ENCODE measurements at places on chromosomes 16 and 17.

- DNase-seq, result no peak
These were observed 16.2 kb upstream of the HAS3 start for GRCh38 chr16:69089091-69089910.

DNA sequence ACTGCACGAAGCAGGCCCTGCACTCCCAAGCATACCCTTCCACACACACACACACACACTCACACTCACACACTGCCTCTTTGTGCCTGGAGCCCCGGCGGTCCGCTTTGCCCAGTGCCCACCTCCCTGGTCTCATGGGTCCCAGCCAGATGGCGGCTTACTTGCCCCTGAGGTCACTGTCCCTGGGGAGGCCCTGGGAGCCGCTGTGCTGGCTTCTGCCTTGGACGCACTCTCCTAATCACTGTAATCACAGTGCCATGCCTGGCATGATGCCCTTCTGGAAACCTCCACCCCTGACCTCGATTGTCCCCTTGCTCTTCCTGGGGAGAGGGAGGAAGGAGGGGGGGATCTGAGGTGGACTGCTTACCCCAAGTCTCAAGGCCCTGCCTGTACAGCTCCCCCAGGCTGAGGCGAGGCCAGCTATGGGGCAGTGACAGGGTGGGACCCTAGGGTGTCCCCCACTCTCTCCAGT is 36.0 kb downstream of the ARHGAP23 start:
- DNase-seq, result no peak

GRCh38 chr17:66364990-66365490 is 62.6 kb downstream of the PRKCA start:
- DNase-seq, result no peak

- DNase-seq, result no peak
These were observed 1.7 kb downstream of the MLST8 start for GRCh38 chr16:2206780-2207433.

- DNase-seq, result no peak
These were observed 42.4 kb upstream of the SLC38A10 start for GRCh38 chr17:81337476-81337879.

DNA sequence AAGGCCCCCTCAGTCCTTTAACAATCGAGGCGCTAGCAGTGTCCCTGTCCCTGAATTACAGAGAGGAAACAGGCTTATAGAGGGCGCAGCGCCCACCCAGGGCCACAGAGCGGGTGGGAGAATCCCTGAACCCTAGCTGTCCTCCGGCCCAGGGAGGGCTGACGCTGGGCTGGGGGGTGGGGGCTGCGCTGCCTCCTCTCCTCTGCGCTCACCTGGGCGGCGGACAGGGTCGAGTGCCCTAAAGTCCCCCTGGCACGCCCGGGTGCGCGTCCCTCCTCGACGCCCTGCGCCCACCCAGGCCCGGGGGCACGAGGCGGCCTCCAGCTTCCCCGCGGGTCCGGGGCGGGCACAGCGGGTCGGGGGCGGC is 200.4 kb upstream of the N4BP1 start:
- DNase-seq, result no peak

DNA sequence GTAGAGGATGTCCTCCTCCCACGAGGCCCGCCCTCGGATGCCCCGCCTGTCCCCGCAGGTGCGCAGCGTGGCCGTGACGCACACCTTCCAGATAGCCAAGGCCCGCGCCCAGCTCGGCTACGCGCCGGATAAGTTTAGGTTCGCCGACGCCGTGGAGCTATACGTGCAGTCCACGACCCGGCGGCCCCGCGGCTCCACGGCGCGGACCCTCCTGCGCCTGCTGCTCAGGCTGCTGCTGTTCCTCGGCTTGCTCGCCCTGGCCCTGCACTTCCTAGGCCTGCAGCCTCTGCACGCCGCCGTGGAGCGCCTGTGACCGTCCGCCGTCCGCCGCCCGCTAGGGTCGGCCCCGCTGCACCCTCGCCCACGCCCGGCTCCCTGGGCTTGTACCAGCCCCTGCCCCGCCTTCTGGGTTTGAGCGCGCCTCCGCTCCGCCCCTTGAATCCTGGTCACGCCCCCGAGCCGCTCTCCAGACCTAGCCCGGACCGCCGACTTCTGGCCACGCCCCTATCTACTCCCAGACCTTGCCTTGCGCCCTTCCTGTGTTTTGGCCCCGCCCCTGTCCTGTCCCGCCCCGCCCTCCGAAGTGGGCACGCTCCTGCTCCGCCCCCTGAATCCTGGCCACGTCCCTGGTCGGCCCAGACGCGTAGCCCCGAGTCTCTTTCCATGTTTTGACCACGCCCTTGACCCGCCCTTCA is 15.8 kb upstream of the EEF2K start:
- peak; percentile 99 for DNase-seq

- DNase-seq, result no peak
These were observed 228.2 kb upstream of the GSE1 start for GRCh38 chr16:85384833-85385462.

DNA sequence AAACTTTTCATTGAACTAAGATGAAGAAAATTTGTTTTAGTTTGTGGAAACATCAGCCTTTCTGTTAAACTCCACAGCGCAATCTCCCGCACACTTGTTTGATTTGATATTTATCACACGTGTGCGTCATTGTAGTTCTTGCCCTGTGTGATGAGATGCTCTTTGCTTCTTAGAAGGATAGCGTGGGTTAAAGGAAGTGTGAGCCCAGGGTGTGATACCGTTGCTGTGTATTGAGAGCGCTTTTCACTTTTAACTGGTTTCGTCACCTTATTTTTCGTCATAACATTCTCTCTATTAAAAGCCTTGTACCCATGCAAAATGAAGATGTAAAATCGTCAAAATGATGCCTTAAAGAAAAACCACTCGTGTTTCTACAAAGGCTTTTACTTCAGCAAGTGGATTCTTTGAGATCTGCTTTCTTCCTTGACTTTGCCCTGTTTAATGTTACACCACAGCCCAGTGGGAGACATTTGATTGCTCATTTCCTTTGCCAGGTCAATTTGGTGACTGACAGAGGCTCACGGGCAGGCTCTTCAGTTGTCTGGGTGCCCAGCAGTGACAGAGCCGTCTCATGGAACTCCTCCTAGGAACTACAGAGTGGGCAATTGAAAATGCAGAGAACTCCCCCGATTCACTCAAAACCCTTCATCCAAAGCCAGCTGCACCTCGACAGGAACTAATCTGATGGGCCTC is 61.1 kb downstream of the RPA1 start:
- DNase-seq, result no peak

DNA sequence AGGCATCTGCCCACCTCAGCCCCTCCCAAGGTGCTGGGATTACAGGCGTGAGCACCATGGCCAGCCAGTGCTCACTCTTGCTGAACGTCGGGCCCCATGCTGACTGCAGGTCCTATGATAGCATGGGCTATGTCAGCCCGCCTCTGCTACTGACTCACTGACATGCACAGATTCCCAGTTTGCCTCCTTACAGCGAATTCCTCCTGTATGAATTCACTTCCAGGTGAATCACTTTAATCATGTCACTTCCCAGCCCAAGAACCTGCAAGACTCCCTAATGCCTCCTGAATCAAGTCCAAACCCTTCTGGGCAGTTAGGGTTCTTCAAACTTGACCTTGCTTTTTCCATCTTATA is 16.1 kb upstream of the UBTF start:
- no peak for DNase-seq

- DNase-seq, result no peak
These were observed 559.4 kb downstream of the TOX3 start for GRCh38 chr16:51987519-51987918.

GRCh38 chr17:47735536-47736011 is 2.5 kb downstream of the TBX21 start:
- DNase-seq, result no peak

- no peak for DNase-seq
These were observed 17.3 kb upstream of the RBL2 start for GRCh38 chr16:53417011-53417410.

DNA sequence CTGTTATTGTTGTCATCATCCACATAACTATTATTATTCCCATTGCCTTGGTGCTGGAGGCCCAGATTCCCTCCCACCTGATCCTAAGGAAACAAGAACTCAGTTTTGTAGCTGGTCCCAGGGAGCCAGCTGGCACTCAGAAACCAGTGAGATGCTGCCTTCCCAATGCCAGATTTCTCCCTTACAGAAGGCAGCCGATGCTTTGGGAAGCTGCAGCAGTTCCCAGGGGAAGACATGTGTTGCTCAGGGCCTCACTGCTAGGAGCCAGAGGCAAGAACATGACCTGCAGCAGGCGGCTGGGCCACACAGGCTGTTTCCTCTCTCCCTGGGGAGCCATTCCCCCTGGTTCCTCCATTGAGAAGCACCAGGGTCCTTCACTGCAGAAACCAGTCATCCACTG is 59.9 kb upstream of the GRIN2A start:
- no peak for DNase-seq

DNA sequence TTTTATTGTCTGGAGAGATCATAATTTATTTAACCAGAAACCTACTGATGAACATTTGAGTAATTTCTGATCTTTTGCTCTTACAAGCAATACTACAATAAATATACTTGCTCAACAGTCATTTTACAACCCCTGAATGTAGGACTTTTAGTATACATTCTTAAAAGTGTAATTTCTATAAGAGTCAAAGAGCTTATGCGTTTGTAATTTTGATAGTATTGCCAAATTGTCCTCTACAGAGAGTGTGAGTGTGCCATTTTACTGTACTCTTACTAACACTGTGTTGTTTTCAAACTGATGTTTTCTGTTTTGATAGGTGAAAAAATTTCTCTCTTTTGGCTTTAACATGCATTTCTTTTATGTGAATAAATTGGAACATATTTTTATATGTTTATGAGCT is 139.1 kb downstream of the FTO start:
- DNase-seq, result no peak

DNA sequence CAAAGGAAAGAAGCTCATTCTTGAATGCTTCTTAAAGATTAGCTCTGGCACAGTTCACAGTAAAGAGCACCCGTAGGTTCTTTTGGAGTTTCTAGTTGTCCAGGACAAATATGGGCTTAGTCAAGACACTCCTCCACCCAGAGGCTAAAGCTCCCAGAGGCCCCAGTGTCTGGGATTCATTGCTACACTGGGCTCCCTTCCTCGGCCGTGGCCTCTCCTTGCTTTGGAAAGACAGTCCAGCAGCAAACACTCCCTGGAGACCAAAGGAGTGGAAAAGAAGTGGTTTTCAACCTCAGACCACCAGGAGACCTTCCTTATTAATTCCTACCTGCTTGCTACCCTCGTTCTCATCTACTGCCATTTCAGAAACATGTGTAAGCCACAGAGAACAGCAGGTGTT is 17.1 kb downstream of the PHB1 start:
- DNase-seq, result no peak

DNA sequence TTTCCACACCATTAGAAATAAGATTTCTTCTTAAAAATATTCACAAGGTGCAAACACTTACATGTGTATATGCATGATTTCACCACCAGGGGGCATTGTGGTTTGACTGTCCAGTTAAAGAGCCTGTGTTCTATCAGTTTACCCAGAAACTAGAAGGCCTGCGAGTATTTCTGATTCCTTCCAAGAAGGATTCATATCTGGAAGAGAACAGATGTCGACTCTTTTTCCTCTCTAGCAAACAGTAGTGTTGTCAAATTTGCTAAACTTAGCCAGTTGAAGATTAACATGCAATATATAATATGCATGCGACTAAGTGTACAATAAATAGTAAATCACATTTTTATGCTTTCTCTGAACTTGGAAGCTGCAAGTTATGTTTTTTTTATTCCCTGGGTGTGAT is 404.1 kb downstream of the WWOX start:
- no peak for DNase-seq

- DNase-seq, result no peak
These were observed 185.5 kb upstream of the SOX9 start for GRCh38 chr17:71935341-71935740.

DNA sequence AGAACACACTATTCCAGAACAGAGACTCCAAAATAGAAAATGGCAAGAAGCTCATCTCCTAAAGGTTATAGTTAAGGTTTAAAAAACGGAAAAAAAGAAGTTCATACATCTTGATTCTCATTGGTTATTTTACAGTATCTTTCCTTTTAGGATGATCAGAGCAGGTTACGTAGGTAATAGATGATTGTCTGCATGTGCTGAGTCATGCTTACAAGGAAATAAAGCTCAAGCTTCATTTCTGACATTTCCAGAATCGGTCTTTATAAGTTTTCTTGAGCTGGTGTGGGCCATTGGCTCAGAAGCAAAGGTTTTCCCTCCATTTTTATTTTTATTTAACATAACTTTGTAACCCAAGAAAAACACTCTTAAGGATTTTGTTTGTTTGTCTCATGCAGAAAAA is 1030.3 kb upstream of the CDH8 start:
- DNase-seq, result no peak

- peak; percentile 15 for DNase-seq
These were observed 9.8 kb downstream of the CA5A start for GRCh38 chr16:87926246-87927194.

DNA sequence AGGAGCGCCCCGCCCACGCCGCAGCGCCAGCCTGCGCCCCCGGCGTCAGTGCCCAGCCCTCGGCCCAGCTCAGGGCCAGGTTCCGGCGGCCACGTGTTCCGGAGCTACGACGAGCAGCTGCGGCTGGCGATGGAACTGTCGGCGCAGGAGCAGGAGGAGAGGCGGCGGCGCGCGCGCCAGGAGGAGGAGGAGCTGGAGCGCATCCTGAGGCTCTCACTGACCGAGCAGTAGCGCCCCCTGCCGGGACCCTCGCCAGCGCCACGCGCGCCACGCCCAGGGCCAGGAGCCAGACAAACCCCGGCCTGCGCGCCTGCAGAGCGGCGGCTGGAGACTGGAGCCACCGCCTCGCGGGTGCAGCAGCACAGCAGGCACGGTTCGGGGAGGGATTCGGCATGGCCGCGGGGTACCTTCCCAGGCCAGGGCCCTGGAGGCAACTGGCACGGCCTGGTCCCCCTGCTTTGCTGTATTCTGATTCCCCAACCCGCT is 9.3 kb downstream of the CORO6 start:
- peak; percentile 97 for DNase-seq

DNA sequence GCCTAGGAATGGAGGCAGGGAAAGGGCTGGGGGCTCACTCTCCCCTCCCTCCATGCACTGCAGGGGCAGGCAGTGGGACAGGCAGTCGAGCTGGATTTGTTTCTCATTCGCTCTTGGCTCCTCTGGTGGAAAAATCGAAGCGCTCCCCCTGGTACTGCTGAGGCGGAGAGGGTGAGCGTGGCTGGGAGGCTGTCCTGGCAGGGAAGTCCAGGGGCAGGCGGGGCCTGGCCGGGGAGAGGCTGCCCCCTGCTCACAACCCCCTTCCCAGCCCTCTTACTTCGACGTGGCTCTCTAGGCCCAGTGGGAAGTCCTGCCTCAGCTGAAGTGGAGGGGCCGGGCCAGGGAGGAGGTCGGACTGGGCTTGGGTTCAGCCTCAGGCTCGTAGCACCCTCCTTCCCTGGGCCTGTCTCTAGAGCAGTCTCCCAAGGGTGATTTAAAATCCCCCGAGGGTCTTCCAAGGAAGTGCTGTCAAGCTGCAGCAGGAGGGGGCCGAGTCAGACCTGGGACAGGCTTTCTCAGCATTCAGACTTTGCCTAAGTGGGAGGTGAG is 16.5 kb upstream of the TMEM92 start:
- no peak for DNase-seq
